NCI-H226 (cell line): ENCODE measurements at places on chromosomes 6 and 20.
A peak's percentile ranks its signal among the peaks of the same experiment; 100 is the strongest.

GRCh38 chr20:36390719-36391415, 84.7 kb downstream of the DLGAP4 start:
- DNase-seq = no peak

GRCh38 chr20:51696304-51697071, 71.7 kb downstream of the ATP9A start:
- DNase-seq = no peak

- no peak for DNase-seq
These were observed 27.5 kb downstream of the SERPINB9 start for GRCh38 chr6:2875359-2876191.

- DNase-seq = no peak
These were observed 38.8 kb downstream of the PPARD start for GRCh38 chr6:35381132-35381531.

GRCh38 chr6:110270165-110270564, 88.0 kb downstream of the METTL24 start:
- peak; percentile 10 for DNase-seq
